Glomerular endothelial cell (primary cell): ENCODE measurements at places on chromosomes 2 and 18. TPM values are rescaled to one million over a fixed set of nuclear protein-coding genes. Genes with fewer than 3 reads are reported as not detected.

DNA sequence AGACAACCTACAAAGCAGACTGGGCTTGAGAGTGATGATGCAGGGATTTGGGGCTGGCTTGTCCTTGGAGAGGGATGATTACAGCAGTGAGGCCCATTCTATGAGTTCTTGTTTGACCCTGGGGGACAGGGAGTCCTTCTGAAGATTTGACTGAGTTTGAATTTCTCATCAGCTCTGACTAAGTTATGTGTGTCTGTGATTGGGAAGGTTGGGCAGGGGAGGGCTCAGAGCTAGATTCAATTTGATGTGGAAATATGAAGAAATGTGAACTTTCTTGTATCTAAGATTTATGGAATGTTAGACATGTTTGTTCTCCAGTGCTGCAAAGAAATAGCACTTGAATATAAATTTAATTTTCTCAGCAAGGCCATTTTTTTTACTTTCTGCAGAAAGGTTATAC, 19.9 kb upstream of the IL1R2 start:
- DNase-seq = no peak

GRCh38 chr2:170148161-170148560, 29.8 kb upstream of the MYO3B start:
- DNase-seq = no peak

- DNase-seq = no peak
Observed at GRCh38 chr18:65753520-65753919, 2.7 kb downstream of the CDH7 start.

DNA sequence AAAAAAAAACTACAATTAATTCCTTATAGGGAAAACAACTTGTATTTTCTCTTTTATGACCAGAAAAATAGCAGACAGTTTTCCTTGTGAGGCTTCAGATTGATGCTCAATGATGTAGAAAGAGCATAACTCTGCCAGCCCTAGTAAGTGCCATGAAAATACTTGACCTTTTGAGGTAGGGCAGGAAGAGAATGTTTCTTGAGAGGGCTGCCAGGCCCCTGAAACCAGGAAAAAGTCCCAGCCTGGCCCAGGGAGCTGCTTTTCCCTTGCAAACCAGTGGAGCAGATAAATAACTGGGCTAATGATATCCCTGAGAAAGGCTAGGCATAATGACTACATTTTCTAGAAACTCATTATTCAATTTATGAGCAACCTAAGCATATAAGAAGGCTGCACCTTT, 126.8 kb downstream of the SLC8A1 start:
- DNase-seq = no peak

FBXO36 gene
- 1.9 and 4.1 TPM in 2 replicates for total RNA-seq

MEP1B gene
- total RNA-seq = not detected in 2 replicates

CRYBA2 gene
- not detected in 2 replicates for total RNA-seq

- no peak for DNase-seq
Observed at GRCh38 chr2:13558368-13558767, 841.6 kb downstream of the TRIB2 start.

NHEJ1 gene
- total RNA-seq = 18.3 and 21.0 TPM in 2 replicates

GRCh38 chr2:127388423-127389164, 819 bp upstream of the MAP3K2 start:
- DNase-seq = no peak

METAP1D gene
- total RNA-seq = 2.4 and 2.5 TPM in 2 replicates

DNA sequence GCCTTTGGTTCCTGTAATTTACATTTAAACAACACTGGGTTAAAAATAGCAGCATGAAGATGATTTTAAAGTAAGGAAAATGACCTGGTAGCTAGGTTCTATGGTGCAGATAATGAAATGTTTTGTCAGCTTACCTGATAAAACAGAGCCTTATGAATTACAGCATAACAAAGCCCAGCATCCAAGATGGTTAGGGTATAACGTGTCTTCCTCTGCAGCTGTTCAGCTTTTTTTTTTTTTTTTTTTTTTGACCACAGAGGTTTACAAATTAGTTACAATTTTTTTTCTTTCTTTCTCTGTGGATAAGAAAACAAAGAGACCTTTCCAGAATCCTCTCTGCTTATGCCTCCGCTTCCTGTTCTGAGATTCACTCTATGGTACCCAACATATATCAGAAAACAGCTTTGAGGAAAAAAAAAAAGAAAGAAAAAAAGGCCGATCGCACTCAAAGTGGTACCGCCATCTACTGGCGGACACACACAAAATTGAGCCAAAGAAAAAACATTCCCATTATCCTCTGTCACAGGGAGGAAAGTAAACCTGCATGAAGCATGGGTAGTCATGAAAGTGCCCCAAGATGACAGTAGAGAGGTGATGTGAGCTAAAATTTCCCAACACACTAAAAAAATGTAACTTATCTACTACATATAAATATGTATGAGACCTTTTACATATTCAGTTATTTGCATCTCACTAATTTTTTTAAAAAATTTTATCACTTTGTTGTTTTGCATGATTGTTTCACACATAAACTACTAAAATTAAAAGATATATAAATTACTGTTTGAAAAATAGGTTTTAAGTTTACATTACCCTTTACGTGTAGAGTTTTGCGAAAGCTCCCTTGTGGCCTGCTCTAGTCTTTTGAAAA, at the start of gene SCN3A:
SCN3A (minus strand) TSS at position 362 of the 871 bp plus-strand sequence. CDS start 27,656 bp downstream, outside the sequence.
- DNase-seq = peak; percentile 12

ARPC2 gene
- total RNA-seq = 530 and 644 TPM in 2 replicates

- DNase-seq = no peak
Observed at GRCh38 chr2:237020090-237020489, 65.6 kb upstream of the COPS8 start.

DNA sequence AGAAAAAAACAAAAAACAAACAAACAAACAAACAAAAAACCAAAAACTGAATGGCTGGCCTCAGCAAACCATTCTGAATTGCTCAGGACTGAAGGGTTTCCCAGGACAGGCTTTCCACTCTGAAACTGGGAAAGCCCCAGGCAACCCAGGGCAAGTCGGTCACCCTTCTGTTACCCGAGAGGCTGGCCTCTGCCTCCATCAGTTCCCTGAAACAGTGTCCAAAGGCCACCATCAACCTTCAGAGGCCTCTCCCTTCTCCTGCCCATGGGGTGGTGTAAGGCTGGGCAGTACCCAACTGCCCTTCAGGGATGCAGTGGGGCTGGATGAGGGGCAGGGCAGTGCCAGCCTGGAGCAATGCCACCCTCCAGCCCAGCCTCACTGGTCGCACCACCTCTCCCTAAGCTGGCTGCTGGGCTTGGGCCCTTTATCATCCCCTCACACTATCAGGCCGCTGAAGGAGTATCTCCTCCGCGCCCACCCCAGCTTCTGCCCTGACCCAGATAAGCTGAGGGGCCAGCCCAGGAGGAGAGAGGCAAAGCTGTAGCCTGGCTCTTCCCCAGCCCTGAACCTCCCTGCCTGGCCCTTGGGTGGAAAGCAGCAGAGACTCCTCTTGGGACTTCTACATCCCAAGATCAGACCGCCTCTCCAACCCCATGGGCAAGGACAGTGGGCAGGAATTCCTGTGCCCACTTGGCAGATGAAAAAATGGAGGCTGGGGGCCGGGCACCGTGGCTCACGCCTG, 35.9 kb downstream of the ZFP36L2 start:
- no peak for DNase-seq

DNA sequence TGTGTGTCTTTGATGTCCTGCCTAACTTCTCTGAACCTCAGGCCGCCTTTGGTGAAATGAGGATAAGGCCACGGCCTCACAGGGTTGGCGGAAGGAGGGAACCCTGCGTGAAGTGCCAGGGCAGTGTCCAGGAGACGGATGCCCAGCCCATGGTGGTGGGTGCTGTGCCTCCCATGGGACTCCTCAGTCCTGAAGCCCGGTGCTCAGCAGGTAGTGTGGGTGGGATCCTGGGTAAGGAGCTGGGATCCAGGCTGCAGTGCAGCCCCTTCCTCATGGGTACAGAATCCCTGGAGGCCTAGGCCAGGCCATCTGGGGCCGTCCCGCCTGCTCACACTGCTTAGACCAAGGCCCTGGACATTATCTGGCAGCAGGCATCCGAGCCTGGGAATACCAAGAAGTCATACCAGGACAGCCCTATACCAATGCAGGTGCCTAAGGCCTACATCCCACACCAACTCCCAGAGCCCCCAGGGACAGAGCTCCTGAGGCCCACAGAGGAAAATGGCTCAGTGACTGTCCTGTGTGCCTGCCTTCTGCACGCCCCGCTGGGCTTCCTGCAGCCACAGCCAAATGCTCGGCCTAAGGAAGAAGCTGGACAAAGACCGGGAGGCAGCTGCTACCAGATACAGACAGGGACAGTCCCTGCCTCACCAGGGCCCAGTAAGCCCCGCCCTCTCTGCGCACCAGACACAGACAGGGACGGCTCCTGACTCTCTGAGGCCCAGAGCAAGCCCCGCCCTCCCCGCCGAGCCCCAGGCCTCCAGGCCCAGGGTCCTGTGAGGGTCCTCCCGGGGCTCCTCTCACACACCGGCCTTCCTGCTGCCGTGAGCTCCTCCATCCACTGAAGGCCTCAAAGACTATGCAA, 78.0 kb downstream of the NDUFA10 start:
- DNase-seq = no peak

DSC3 gene
- 2.0 and 2.8 TPM in 2 replicates for total RNA-seq

PDE11A gene
- total RNA-seq = 0.48 TPM in 1 of 2 replicates, not detected in the other

CNNM3 gene
- total RNA-seq = 6.7 and 10.7 TPM in 2 replicates

- no peak for DNase-seq
Observed at GRCh38 chr2:64151476-64151875, 7.3 kb upstream of the PELI1 start.

DNA sequence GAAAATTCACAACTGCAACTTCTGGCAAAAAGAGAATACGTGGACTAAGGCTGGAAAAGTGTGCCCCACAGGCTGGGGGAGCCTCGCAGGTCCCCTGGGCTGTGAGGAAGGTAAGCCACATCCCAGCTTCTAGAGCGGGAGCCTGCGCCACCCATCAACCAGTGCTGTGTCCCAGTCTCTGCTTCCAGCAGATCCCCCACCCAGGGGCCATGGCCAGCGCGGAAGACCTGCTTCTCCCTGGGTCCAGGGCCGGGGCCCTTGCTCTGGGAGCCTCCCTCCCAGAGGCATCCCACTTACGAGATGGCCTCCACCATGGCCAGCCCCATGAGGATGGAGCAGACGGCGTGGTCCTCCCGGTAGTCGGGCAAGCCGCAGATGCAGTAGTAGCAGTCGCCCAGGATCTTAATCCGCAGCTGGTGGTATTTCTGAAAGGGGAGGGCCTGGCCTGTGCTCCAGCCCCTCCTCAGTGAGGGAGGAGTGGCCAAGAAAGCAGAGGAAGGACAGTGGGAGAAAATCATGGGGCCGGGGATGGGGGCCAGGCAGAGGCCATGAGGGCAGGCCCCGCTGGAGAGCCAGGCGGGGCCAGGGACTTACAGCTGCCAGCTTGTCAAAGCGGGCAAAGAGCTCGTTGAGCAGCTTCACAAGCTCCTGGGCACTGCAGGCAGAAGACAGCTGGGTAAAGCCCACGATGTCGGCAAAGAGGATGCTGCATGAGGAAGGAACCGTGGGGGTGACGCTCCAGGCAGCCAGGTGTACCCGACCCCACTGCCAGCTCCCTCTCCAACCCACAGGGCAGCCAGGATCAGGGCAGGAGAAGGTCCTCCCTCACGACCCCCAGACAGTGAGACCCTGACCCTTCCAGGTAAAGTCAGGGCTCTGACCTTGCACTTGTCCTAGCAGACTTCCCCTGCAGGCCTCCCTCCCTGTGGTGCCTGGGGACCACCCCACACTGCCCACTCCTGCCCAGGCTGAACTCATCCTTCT, 48.0 kb downstream of the CENPO start:
- DNase-seq = no peak

MEIS1 gene
- 11.8 and 23.5 TPM in 2 replicates for total RNA-seq

SCTR gene
- not detected in 2 replicates for total RNA-seq

CCDC74B gene
- 1.2 and 2.2 TPM in 2 replicates for total RNA-seq

DNA sequence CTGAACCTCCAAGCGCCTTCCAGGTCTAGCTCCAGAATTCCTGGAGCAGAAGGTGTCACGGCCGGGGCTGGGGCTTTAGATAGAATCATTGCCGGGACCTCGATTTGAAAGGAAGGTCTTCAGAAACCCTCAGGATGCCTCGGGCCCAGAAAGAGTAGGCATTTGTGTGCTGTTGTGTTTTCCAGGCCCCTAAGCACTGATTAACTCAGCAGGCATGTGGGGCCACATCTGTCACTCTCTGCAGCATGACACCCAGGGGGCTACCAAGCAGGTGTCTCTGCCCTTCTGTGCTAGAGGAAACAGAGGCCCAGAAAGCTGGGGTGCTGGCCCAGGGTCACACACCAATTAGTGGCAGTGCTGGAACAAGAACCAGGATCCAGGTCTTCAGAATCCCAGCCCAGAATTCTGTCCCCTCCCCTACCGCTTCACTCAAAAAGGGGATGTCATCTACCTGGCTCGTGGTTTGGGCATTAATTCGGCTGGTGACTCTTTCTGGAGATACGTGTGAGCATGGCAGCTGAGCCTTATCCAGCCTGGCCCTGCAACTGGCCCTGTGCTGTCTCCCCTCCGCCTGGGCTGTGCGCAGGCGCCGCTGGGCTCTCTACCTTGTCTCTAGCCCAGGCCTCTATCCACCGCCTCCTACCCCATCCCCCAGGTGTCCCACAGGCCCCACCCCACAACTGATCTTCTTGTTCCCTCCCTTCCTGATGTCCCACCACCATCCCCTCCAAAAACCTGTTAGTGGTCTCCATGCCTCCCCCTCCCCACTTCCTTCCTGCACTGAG, 245.4 kb downstream of the ATAD2B start:
- DNase-seq = no peak

SLC5A7 gene
- not detected in 2 replicates for total RNA-seq

- no peak for DNase-seq
Observed at GRCh38 chr2:24871852-24872333, 48.1 kb downstream of the ADCY3 start.

TSPYL6 gene
- 0.06 TPM in 1 of 2 replicates, not detected in the other for total RNA-seq

DNA sequence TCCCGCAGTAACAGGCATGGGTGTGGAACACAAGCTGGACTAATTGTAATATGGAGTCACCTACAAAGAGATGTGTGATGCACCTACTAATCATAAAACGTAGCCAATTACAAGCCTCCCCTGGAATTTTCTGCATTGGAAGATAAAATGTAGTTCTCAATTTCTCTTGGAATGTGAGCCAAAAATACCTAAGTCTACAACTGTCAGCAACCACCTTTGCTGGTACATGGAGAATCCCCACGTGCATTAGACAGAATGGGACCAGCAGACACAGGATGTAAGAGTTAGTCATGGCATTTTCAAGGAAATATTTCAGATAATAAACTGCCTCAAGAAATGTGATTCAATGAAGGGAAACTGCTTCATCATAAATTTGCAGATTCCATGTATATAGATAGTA, 85.6 kb upstream of the DCC start:
- no peak for DNase-seq

GRCh38 chr2:20197192-20197591, 27.7 kb downstream of the SDC1 start:
- no peak for DNase-seq
